NCI-H1417 (cell line): ENCODE measurements at places on chromosomes 3 and 15.

- DNase-seq: no peak
Observed at GRCh38 chr3:98954791-98955604, 53.5 kb upstream of the DCBLD2 start.

DNA sequence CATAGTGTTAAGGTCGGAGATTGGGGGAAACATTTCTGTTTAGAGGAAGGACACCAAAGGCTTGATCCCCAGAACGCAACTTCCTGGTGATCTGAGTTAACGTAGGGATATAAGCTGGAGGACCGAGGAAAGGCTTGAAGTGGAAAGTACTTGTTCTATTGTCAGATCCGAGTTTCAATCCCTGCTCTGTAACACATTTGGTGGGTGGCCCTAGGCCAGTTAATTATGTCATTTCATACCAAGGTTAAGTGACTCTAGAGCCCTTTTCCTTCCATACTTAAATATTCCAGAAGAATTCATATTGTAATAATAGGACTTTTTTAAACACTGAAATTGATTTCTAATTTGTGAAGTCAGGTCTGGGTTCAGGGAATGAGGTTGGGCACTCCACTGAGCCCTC, 80.9 kb downstream of the RPLP1 start:
- no peak for DNase-seq

GRCh38 chr3:31354373-31354772, 178.4 kb upstream of the STT3B start:
- DNase-seq: no peak

DNA sequence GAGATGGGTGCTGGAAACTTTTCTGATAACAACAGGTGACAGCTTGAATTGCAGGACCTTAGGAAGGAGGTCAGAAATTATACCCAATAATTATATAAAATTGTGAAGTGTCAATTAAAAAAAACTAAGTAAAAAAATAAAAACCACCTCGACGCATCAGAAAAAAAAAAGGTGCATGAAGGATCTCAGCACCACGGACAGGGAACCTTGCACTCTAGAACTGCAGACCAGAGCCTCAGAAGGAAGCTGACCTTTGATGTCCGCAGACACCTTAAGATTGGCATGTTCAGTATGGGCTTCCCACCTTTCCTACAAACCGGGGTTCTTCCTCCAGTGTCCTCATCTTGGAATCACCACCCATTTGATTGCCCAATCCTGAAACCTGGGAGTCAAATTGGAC, 60.9 kb downstream of the SCN10A start:
- no peak for DNase-seq

DNA sequence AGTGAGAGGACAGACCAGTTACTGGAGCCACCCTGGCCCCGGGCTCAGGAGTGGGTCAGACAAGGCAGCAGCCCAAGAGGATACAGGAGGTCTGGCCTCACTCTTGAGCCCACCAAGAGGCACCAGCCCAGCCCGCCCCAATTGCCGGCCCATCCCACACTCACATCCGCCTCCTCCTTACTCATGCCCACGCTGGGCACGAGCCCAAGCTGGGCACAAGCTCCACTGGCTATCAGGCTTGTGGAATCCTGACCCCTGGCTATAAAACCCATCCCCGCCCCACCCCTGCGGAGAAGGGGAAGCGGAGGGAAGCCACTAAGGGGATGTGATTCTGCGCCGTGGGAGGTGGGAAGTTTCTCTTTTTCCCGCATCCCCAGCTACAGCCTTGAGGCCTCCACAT, 25.9 kb downstream of the ADCY5 start:
- no peak for DNase-seq

DNA sequence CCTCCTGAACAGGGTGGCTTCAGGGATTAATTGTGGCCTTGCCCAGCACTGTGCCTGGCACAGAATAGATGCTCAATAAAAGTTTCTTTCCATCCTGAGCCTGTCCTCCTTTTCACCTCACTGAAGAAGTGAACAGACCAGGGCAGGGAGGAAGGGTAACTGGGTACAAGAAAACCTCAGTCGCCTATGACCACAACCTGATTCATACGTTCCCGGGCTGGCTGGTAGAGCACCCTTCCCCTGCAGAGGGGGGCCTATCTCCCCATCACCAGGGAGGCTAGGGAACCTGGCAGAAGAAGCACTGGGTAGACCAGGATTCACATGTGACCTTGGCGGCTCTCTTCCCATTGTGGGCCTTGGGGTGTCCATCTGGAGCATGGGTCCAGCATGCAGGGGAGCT, 27.8 kb upstream of the CACNA2D2 start:
- DNase-seq: no peak

GRCh38 chr3:43534675-43535074, 87.1 kb downstream of the ANO10 start:
- no peak for DNase-seq

- no peak for DNase-seq
Observed at GRCh38 chr3:61796911-61797310, 235.5 kb downstream of the PTPRG start.

DNA sequence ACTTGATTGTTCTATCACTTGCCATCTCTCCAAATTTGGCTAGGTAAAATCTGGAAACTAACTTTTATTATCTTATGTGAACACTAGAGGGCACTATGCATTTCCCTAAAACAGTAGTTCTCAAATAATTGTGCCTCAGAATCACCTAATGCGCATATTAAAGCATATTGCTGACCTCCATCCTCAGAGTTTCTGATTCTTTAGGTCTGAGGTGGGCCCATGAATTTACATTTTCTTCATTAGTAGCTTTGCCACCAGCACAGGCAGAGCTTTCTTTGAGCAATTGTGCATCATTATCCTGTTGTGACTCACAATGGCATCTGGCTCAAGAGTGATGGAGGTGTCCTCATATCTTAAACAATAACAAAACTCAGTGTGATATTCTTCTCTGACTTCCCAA, 17.5 kb upstream of the BCHE start:
- peak; percentile 19 for DNase-seq

DNA sequence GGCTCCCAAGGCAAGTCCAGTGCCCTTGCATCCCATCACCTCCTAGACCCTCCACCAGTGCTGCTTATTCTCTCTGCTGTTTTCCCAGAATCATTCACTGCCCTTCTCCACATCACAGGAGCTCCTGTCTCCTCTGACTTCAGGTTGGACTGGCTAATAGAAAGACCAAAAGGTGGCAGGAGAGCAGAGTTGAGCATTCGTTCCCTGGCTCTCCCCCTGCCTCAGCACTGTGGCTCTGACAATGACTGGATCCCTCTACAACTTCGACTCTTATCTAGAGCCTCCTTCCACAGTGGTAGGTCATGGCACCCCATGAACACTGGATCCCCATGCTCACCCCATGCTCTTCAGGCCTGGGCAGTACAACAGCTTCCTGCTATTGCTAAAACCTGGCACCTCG, 243.6 kb downstream of the LRRN1 start:
- DNase-seq: no peak

GRCh38 chr15:99399061-99399460, 147.8 kb downstream of the LRRC28 start:
- DNase-seq: no peak

DNA sequence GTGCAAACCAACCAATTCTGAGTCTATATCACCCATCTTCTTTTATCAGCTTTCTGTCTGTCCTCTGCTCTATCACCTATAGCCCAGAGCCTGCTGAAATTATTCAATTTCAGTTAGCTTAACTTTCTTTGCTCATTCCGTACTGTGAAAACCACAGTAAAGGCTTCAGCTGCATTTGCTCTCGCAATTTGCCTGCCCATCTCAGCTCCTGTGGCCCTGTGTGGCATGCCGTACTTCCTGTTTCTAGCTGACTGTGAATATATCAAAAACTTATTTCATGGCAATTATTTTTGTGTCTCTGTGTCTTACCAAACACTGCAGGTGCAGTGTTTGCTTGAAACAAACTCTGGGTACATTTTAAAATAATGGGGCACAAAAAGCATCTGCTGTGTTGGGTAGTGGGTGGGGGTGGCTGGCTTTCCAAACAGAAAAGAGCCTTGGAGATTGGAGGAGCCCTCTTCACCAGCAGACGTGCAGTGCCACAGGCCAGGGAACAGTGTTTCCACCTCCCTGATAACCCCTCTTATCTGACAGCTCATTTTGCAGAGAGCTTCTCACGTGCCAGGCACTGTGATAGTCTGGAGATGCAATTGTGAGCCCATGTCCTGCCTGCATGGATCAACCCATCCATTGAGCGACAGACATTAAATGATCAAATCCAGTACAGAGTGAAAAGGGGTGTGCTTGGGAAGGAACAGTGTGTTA, 45.2 kb downstream of the GASK1A start:
- DNase-seq: no peak

DNA sequence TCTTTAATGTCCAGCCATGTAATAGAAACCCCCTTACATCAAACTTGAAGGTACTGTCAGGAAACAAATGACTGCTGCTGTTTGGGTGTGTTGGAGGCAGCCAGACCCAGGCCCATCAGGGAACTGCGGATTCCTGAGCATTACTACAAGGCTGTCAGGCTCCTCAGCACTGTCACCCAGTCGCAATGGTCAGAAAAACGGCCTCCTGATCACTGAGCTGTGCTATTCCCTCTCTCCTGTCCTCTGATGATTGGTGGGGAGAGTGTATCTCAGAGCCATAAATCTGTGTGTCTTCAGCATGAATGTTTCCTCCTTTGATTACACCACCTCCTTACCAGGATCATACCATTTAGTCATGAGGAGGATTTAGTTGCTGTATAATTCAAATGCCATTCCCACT, 135.2 kb upstream of the GADL1 start:
- DNase-seq: no peak

GRCh38 chr3:65178703-65179102, 490.9 kb upstream of the ADAMTS9 start:
- peak; percentile 1 for DNase-seq

GRCh38 chr15:28984421-28985315, 98.9 kb downstream of the APBA2 start:
- peak; percentile 39 for DNase-seq
